Left ventricle myocardium inferior (tissue), 1 donor: ENCODE measurements at places on chromosomes 6 and 20. TPM values are rescaled to one million over a fixed set of nuclear protein-coding genes. Genes with fewer than 3 reads are reported as not detected.

DNA sequence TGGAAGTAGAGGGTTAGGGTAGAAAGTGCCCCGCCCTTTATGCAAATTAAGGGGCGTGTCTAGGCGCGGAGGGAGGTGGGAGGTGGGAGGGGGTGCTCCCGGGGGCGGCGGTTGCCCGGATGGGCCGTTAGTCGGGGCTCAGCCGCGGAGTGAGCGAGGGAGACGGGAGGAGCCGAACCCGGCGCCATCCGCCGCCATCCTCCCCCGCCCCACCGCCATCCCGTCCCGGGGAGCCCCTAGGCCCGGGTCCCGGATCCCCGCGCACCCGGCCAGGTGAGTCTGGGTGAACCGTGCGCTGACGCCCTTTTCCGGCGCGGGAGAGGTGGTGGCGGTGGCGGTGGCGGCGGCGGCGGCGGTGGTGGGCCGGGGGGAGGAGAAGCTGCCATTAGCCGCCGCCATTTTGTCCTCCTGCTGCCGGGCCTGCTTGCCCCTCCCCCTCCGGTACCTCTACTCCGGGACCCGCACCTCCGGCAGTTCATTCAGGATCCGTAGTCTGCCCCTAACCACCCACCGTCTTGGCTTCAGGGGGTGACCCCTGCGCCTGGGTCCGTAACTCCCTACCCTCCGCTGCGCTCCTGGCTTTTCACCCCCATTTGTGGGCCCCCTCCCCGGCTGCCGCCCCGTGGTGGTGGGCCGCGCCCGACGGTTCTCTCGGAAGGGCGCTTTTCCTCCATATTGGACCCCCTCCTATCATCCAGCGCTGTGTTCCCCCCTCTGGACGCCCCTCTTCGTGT is at the start of gene PRRC2A:
PRRC2A (plus strand) TSS at position 130 of the 734 bp plus-strand sequence. CDS start 2,075 bp downstream, outside the sequence.
- no peaks in the 10 kb centered on the region for H3K27me3 ChIP-seq
- H3K36me3 ChIP-seq = peaks cover 30% of the 10 kb centered on the region
- H3K27ac ChIP-seq = peak within 1 kb of the TSS; percentile 96
- peaks cover 31% of the 10 kb centered on the region for H3K4me1 ChIP-seq

- no peaks in the 10 kb centered on the region for H3K27me3 ChIP-seq
- H3K4me1 ChIP-seq = peaks cover 100% of the 10 kb centered on the region
- peaks cover 14% of the 10 kb centered on the region for H3K36me3 ChIP-seq
- H3K4me3 ChIP-seq = peak overlapping the region; percentile 58
- DNase-seq = no peak
Observed at GRCh38 chr6:163460307-163460782, 45.8 kb downstream of the QKI start.

DNA sequence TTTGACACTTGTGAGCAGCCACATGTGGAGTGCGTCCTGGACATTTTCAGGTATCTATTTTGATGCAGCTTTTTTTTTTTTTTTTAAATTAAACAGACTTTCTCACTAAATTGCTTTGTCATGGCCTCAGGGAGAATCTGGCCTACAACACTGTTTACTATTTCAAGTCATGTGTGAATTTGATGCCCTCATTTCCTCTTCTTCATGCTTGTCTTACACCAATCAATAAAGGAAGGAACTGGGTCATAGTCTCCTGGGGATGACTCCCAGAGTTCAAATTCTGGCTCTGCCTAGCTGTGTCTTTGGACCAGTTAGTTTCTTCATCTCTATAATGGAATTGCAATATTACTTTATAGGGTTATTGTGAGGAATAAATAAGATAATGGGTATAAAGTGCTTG is 554.1 kb downstream of the PRKN start:
- H3K4me1 ChIP-seq = peaks cover 12% of the 10 kb centered on the region
- no peak for DNase-seq
- no peak overlapping the region for H3K27ac ChIP-seq
- H3K27me3 ChIP-seq = no peaks in the 10 kb centered on the region
- H3K36me3 ChIP-seq = no peaks in the 10 kb centered on the region
- H3K4me3 ChIP-seq = no peak overlapping the region

GRCh38 chr20:32977281-32978008 is 26.8 kb downstream of the SUN5 start:
- H3K27me3 ChIP-seq = no peaks in the 10 kb centered on the region
- no peak overlapping the region for H3K4me3 ChIP-seq
- peak overlapping the region; percentile 61 for H3K27ac ChIP-seq
- DNase-seq = no peak
- peaks cover 6% of the 10 kb centered on the region for H3K4me1 ChIP-seq

DNA sequence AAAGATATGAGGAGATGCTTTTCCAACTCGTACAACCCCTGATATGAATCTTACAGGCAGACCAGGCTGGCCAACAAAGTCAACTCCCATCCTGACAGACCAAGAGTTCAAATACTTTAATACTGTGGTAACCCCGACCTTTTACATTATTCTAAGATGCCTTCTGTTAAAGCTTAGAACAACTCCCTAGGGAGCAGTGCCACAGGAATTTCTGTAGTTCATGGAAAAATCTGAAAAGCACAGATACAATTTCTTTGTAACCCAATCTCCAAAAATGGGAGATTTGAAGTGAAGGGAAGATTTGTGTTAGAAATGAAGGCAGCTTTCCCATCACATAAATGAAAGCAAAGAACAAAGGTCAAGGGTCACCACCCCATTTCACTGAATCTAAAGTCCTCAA is 151.3 kb upstream of the BEND6 start:
- DNase-seq = no peak
- no peaks in the 10 kb centered on the region for H3K36me3 ChIP-seq
- peaks cover 93% of the 10 kb centered on the region for H3K4me1 ChIP-seq
- H3K27me3 ChIP-seq = no peaks in the 10 kb centered on the region
- peak overlapping the region; percentile 53 for H3K27ac ChIP-seq
- no peak overlapping the region for H3K4me3 ChIP-seq

DNA sequence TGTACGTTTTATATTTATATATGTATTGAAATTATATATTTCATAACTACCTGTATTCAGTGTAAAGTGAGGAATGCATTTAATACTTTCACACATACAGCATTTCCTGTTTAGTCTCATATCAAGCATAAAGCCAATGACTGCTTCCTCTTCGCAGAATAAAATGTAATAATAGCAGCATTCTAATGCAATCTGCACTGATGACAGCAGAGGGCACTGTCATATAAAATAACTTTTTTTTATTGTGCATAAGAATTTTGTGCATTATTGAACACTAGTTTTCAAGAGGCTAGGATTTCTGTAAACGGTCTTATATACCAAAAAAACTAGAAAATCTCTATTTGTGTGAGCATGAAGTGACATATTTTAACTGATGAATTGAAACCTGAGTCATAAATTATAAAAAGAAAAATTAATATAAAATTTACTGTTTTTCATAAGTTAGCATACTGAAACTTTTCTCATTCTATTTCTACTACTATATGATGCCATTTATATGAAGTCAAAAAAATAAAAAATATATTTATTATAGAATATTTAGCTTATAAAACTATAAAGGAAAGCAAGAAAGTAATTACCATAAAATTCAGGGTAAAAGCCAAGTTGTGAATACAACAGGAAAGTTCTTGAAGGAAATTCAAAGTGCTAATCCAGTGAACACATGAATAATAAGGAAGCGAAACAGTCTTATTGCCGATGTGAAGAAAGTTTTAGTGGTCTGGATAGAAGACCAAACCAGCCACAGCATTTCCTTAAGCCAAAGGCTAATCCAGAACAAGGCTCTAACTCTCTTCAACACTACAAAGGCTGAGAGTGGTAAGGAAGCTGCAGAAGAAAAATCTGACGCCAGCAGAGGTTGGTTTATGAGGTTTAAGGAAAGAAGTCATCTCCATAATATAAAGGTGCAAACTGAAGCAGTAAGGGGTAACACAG is 36.3 kb downstream of the RNF146 start:
- no peak overlapping the region for H3K4me3 ChIP-seq
- peaks cover 33% of the 10 kb centered on the region for H3K4me1 ChIP-seq
- H3K27ac ChIP-seq = no peak overlapping the region
- H3K36me3 ChIP-seq = peaks cover 17% of the 10 kb centered on the region
- DNase-seq = no peak
- no peaks in the 10 kb centered on the region for H3K27me3 ChIP-seq

GRCh38 chr6:4364172-4364571 is 228.8 kb upstream of the ECI2 start:
- H3K27ac ChIP-seq = no peak overlapping the region
- H3K27me3 ChIP-seq = no peaks in the 10 kb centered on the region
- no peak overlapping the region for H3K4me3 ChIP-seq
- DNase-seq = no peak
- H3K36me3 ChIP-seq = no peaks in the 10 kb centered on the region
- H3K4me1 ChIP-seq = peaks cover 10% of the 10 kb centered on the region

DNA sequence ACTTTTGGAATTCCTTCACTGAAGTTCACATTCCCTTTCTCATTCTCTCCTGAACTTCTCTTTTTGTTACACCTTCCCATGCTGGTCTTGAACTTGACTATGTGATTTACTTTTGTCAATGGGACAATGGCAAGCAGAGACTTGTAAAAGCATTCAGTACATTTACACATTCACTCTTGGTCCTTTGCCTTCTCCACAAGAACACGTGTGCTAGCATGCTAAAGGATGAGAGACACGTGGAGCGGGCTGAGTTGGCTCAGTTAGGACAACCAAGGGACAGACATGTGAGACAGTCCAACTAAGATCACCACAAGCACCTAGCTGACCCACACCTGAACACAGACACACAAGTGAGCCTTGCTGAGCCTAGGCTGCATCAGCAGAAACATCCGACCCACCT is 91.3 kb upstream of the PAK5 start:
- no peak for DNase-seq
- no peak overlapping the region for H3K4me3 ChIP-seq
- H3K36me3 ChIP-seq = no peaks in the 10 kb centered on the region
- peaks cover 6% of the 10 kb centered on the region for H3K27me3 ChIP-seq
- no peaks in the 10 kb centered on the region for H3K4me1 ChIP-seq

DNA sequence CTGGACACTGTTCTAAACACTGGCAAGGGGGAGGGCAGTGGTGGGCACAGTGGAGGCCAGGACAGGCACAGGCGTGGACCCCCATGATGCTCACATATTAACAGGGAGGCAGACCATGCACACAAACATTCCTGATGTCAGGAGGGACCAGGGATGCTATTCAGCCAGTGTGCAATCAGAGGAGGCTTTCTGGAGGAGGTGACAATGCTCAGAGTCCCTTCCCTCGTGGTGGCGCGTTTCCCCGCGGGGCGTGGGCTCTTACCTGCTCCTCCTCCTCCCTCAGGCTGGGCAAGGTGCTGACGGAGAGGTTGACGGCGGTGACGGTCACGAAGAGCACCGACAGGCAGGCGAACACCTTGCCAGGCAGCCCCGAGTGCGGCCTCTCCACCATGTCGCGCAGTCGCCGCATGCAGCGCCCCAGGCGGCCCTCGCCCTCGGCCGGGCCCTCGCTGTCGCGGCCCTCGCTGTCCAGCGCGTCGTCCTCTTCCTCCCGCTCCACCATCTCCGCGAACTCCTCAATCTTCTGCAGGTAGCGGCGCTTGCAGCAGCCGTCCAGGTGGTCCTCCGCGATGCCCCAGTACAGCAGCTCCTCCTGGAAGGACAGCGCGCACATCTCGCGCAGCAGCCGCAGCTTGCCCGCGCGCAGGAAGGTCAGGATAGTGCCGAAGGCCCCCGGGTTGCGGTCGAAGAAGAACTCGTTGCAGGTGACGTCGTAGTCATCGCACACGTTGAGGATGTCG is 13.4 kb downstream of the KCNG1 start:
- H3K4me1 ChIP-seq = no peaks in the 10 kb centered on the region
- peaks cover 79% of the 10 kb centered on the region for H3K27me3 ChIP-seq
- no peak overlapping the region for H3K4me3 ChIP-seq
- no peak overlapping the region for H3K27ac ChIP-seq
- no peaks in the 10 kb centered on the region for H3K36me3 ChIP-seq

GRCh38 chr20:43530321-43531090 is 23.0 kb downstream of the L3MBTL1 start:
- H3K27me3 ChIP-seq = no peaks in the 10 kb centered on the region
- no peak for DNase-seq
- H3K36me3 ChIP-seq = no peaks in the 10 kb centered on the region
- no peak overlapping the region for H3K27ac ChIP-seq
- H3K4me3 ChIP-seq = no peak overlapping the region
- no peaks in the 10 kb centered on the region for H3K4me1 ChIP-seq

- H3K27me3 ChIP-seq = no peaks in the 10 kb centered on the region
- peaks cover 6% of the 10 kb centered on the region for H3K36me3 ChIP-seq
- H3K27ac ChIP-seq = no peak overlapping the region
- peaks cover under 1% of the 10 kb centered on the region for H3K4me1 ChIP-seq
- DNase-seq = no peak
Observed at GRCh38 chr20:25629816-25630499, 6.1 kb upstream of the NANP start.

The DOK5 gene
- total RNA-seq = 14.3 TPM

The CRISP3 gene
- not detected for total RNA-seq

The OPRM1 gene
- total RNA-seq = not detected

The MCCD1 gene
- total RNA-seq = not detected

The TAF8 gene
- total RNA-seq = 28.5 TPM

The EEF1A2 gene
- total RNA-seq = 1,286 TPM

The MATN4 gene
- not detected for total RNA-seq
